AG04449 (cell line): ENCODE measurements at places on chromosomes 16 and 17.

- no peak for DNase-seq
These were observed 28.7 kb downstream of the GSE1 start for GRCh38 chr16:85641776-85642176.

- no peak for DNase-seq
These were observed 12.5 kb downstream of the EPN2 start for GRCh38 chr17:19249681-19250080.

- DNase-seq, result no peak
These were observed 8.1 kb downstream of the CDC6 start for GRCh38 chr17:40295488-40296436.

GRCh38 chr16:29984764-29985147 is 10.7 kb downstream of the HIRIP3 start:
- DNase-seq, result no peak

- DNase-seq, result no peak
These were observed 54.5 kb downstream of the PAFAH1B1 start for GRCh38 chr17:2647957-2648356.

GRCh38 chr17:19338031-19338990 is 24.2 kb downstream of the B9D1 start:
- DNase-seq, result no peak

DNA sequence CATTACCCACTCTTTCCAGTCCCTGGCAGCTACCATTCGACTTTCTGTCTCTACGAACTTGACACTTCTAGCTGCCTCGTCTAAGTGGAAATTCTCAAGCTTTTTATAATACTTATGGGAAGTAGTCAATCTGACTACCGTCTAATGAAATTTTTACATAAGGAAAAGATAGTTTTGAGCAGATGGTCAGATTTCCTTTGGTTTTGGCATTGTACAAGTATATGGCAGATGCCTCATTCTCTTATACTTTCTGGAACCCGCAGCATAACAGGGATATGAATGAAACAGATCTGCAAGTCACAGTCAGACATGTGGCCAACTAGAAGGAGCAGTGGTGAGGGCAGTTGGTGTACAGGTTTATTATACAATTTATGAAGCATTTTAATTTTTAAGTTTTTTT is 146.0 kb downstream of the PITPNC1 start:
- DNase-seq, result no peak
